NCI-H1436 treated with DMSO at 0.1 percent for 48 hours (cell line): ENCODE measurements at places on chromosomes 6 and 20.

DNA sequence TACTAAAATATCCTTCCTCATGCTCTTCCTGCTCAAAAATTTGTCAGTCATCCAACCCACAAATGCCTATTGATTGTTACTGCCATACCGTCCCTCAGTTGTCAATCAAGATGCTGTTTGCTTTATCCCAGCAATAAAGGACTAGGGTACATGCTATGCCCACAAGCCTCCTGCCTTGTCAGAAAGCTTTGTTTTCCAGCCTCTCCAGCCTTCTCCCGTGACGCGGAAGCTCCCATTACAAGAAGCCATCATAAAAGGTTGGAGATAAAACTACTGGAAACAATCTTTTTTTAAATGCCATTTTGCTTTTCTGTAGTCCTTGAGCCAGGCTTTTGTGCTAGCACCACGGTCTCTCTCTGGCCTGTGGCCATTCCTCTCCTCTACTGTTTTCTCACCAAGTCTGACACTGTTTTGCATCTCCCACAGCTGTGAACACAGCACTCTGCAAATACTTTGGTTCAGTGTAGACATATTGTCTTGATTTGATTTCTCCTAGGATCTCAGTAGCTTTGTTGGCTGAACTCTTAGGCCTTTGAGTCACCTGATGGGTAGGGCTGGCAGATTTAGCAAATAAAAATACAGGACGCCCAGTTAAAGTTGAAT, 495.7 kb upstream of the JARID2 start:
- no peak for DNase-seq

DNA sequence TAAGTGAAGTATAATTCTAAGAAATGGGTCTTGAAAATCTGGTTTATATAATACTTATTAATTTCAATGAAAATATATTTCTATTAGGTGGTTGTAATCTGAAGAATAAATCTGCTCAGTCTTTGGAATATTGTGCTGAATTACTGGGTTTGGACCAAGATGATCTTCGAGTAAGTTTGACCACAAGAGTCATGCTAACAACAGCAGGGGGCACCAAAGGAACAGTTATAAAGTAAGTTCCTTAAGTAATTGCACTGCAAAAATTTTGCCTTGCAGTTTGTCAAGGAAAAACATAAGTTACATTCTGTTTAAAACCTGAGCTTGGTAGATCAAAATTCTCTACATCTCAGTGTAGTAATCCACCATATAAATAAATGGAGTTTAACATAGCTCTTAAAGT, 106.0 kb downstream of the MYO6 start:
- no peak for DNase-seq

DNA sequence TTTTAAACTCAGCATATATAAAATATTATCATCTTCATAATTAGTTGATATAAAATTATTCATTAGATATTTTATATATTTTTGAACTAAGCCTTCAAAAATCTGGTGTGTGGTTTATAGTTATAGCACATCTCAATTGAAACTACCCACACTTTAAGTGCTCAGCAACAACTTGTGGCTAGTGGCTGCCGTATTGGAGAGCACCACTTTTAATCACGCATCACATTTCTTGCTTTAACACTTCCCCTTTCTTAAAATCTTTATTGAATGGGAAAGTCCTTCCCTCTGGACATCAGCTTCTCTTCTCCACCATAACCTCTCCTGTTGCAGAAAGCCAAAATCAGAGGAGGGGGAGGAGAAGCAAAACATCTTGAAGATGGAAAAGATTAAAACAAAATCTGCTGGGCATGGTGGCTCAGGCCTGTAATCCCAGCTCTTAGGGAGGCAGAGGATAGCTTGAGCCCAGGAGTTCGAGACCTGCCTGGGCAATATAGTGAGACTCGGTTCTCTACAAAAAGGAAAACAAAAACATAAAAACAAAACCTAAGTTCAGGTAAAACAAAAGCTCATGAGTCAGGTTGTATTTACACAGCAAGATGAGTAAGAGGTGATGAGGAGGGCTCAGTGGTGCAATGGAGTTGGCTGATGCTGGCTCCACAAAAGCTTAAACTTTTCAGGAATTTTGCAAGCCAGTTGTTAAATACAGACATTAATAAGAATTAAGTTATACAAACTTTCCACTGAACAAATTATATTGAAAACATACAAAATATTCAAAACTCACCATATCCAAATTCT, 237.0 kb upstream of the SUPT3H start:
- no peak for DNase-seq

DNA sequence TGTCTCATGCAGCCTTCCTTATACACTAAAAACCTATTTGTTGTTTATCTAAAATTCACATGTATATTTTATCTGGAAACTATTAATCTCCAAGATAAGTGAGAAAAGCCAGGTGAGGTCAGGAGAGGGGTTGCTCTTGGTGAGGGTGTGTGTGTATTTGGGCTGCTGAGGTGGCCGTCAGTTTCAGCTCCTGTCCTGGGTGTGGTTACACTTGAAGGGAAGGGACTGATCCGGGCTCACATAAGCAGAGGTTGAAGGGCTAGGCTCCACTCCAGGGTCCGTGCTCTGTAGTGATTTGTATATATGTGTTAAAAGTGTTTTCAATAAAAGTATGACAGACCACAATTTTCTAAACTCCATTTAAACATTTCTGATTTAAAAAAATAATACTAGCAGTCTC, 13.5 kb upstream of the SNAI1 start:
- no peak for DNase-seq

GRCh38 chr6:17957498-17957897, 29.9 kb downstream of the KIF13A start:
- no peak for DNase-seq
